ENCODE measurements at places on chromosomes 1 and 21.
A peak's percentile ranks its signal among the peaks of the same experiment; 100 is the strongest.

- no peak for DNase-seq
Observed at GRCh38 chr1:100461222-100461621, 76.7 kb upstream of the GPR88 start.

DNA sequence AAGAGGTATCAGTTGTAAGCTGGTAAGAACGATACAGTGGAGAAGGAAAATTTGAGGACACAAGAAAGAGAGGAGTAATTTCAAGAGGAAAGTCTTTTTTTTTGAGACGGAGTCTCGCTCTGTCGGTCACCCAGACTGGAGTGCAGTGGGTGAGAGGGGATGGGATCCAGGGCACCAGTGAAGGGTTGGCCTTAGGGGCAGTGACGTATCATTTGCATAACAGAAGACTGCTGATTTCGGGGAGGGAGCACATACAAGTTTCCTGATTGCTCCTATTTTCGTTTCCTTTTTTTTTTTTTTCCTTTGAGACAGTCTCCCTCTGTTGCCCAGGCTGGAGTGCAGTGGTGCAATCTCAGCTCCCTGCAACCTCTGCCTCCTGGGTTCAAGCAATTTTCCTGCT lies 4.2 kb downstream of the S100A13 start:
- DNase-seq = peak; percentile 17

GRCh38 chr1:90924982-90925381 lies 96.9 kb downstream of the ZNF644 start:
- DNase-seq = no peak

DNA sequence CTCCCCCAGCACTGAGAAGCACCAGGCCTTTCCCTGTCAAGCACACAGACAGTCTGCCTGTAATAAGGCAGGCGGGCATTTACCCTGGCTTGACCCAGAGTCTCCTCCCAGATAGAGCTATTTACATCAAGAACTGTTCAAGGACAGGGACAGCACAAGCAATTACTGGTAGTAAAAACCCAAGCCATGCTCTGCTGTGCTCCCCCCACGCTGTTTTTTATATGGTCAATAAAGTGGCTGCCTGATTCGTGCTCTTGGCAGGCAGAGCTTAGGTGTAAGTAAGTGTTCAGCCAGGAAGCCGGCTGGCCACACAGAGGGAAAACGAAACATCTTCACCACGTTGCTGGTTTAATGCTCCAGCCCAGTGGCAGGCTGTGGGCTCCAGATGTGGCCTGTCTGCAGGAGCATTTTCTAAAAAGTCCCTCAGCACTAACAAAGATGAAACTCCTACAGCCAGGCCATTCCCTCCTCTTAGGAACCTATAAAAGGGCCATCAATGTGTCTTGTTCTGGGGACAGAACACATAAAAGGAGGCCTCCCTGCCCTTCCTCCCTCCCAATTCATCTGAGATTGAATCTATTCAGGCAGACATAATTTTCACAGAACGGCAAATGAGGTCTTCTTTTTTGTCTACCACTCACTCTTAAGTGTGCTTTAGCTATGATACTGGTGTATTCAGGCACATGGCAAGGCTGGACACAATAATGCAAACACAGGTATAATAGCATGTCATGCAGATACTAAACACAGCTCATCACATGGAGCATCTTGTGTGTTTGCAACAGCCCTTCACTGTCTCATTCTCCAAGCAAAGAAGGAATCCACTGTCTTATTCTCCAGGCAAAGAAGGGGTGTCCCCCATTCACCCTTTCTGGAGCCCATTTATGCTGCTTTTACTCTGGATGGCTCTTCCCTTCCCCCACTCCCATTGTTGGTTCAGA lies 378.9 kb downstream of the HHAT start:
- no peak for DNase-seq

- DNase-seq = no peak
Observed at GRCh38 chr1:33905241-33905640, 41.4 kb downstream of the HMGB4 start.

GRCh38 chr1:113170519-113170918 lies 97.5 kb downstream of the LRIG2 start:
- DNase-seq = no peak

DNA sequence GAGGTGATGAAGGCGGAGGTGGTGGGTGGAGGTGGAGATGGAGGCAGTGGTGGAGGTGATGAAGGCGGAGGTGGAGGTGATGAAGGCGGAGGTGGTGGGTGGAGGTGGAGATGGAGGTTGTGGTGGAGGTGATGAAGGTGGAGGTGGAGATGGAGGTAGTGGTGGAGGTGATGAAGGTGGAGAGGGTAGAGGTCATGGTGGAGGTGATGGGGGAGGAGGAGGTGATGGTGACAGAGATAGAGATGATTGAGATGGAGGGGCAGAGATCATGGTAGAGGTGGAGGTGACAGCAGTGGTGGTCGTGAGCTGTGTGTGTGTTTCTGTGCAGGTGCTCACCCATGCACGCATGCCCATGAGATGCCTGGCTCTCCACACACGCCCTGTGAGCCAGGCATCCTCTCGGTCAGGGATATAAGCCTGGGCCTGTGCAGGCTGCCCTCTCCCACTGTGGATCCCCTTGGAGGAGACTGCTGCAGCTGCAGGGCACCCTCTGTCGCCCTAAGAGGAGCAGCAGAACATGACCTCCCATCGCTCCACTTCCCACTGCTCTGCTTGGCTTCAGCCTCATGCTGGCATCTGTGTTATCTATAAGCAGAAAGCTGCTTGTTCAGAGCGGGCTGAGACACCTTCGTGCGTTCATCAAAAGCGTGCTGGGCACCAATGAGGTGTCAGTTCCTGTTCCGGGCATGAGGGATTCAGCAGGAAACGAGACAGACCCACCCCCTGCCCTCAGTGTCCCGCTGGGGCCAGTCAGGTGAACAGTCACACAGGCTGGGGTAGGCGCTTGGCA lies 20.5 kb upstream of the NPHP4 start:
- no peak for DNase-seq

DNA sequence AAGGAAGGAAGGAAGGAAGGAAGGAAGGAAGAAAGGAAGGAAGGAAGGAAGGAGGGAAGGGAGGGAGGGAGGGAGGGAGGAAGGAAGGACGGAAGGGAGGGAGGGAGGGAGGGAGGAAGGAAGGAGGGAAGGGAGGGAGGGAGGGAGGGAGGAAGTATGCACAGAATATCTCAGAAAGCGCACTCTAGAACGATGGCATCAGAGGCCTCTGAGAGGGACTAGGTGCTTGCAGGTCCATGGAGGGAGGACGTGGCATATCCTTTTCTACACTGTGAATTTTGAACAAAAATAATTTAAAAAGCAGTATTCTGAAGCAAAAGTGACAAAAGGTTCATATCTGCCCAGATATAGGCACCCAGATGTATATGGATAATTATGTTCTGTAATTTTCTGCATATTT lies 65.5 kb downstream of the SYF2 start:
- DNase-seq = no peak

- no peak for DNase-seq
Observed at GRCh38 chr1:163169553-163169952, 33.2 kb downstream of the RGS5 start.

GRCh38 chr1:76317299-76317900 lies 242.9 kb downstream of the ST6GALNAC3 start:
- DNase-seq = no peak

- DNase-seq = no peak
Observed at GRCh38 chr1:197130677-197131304, 15.7 kb downstream of the ASPM start.

GRCh38 chr1:228198977-228199590 lies 8.8 kb upstream of the OBSCN start:
- no peak for DNase-seq

DNA sequence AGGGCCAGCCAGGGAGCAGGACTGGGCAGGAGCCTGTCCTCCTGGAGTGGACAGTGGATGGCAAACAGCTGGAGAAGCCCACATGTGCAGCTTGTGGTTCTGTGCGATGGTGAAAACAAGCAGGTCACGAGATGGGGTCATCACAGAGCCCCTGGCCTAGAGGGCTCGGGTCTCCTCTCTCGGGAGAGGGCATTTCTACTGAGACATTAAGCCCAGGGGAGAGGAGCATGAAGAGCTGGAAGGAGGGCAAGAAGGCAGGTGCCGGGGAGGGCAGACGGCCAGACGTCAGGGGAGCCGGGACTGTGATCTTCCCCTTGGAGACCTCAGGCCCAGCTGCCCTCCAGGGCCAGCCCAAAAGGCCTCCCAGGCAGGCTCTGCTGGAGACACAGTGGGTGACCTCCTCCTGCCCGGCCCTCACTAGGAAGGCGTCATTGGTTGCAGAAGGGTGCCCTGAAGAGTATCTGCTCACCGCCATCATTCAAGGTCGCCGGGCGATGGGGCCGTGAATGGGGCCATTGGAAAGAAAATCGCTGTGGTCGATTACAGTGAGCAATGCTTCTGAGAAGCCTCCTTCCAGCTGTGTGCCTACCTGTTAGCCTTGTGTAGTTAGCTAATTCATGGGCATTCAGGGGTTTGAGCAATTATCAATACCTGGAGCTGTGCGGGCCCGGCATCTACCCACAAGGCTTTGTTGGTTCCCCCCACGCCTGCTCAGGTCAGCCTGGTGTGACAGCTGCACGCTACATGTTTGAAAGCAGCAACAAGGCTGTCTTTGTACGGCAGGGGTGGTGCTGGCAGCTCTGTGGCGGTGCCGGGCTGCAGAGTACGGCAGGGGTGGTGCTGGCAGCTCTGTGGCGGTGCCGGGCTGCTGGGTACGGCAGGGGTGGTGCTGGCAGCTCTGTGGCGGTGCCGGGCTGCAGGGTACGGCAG lies 72.3 kb upstream of the ACTRT2 start:
- DNase-seq = no peak

- DNase-seq = no peak
Observed at GRCh38 chr1:176531036-176531435, 68.1 kb downstream of the PAPPA2 start.

GRCh38 chr21:42142627-42143026 lies 71.5 kb downstream of the UMODL1 start:
- no peak for DNase-seq

GRCh38 chr1:20729155-20729931 lies 3.2 kb downstream of the SH2D5 start:
- DNase-seq = peak; percentile 7

- DNase-seq = peak; percentile 71
Observed at GRCh38 chr1:9319789-9320519, 27.3 kb downstream of the SPSB1 start.

DNA sequence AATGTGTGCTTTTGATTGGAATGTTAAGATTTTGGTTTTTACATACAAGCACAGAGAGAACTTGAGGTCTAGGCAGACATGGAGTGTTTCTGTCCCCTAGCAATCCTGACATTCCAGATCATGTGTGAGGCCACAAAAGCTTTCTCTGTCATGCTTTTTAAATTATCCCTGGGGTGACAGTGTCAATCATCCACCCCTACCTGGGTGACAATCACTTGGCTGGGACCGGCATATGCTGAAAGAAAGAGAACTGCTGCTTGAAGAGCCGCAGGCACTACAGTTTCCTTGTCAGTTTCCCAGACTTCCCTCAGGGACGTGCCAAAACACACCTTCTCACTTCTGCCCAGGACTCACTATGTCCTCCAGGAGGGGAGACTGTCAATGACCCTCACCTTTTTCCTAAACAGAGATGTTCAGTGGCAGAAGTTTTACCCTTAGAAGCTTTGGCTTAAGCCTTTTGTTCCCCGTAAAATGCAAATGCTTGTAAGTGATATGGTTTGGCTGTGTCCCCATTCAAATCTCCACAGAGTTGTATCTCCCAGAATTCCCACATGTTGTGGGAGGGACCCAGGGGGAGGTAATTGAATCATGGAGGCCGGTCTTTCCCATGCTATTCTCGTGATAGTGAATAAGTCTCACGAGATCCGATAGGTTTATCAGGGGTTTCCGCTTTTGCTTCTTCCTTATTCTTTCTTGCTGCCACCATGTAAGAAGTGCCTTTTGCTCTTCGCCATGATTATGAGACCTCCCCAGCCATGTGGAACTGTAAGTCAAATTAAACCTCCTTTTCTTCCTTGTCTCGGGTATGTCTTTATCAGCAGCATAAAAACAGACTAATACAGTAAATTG lies 217.4 kb downstream of the FGGY start:
- no peak for DNase-seq

DNA sequence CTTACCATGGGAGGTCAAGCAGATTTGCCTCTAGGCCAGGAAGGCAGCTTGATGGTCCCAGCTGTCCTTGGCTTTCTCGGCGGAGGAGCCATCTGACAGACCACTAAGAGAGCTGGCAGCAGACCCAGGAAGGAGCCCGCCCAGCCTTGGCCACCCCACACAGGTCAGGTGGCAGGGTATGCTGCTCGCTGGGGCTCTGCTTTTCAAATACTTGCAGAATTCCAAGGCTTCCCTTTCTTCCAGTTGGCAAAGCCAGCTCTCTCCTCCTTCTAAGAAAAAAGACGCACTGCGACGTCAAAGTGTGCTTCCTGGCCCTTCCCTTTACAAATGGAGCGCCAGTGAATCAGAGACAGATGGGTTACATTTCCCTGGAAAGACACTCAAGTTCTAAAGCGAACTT lies 229.4 kb downstream of the CACNA1E start:
- no peak for DNase-seq

GRCh38 chr1:182600745-182601415 lies 3.3 kb downstream of the RGS16 start:
- DNase-seq = no peak

- no peak for DNase-seq
Observed at GRCh38 chr1:4724695-4725250, 70.4 kb downstream of the AJAP1 start.

- DNase-seq = no peak
Observed at GRCh38 chr21:45941338-45941710, 40.2 kb upstream of the COL6A1 start.

GRCh38 chr1:205444931-205445645 lies 10.8 kb downstream of the BLACAT1 start:
- DNase-seq = no peak

DNA sequence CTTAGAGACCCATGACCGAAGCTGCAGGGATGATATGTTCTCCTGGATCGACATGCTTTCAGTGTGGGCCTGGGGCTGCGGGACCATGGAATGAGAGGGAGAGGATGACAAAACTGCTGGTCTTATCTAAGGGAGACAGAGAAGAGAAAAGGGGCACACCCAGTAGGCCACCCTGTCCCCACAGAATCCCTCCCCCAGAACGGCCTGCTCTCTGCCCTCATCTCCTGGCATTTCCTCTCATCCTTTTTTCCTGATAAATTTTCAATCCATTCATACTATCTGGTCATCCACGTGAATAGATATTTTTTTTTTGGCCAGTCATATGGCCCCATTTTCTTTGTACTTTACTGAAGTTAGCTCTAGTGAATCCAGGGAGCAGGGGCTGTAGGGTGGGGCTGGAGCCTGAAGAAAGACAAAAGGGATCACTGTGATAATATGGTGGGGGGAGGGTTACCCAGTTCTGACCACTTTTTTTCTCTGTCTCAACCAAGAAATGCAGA lies at the start of gene PKLR:
Gene PKLR (minus strand): TSS at position 97 of the 500 bp plus-strand sequence. CDS start 43 bp downstream, at position 54.
- DNase-seq = no peak

GRCh38 chr21:40176724-40177123 lies 309.5 kb downstream of the PCP4 start:
- no peak for DNase-seq

- no peak for DNase-seq
Observed at GRCh38 chr1:232899839-232900238, 50.6 kb upstream of the NTPCR start.
